Heart left ventricle (tissue), 16 donors: ENCODE measurements at places on chromosomes 12 and 14. TPM values are rescaled to one million over a fixed set of nuclear protein-coding genes. Genes with fewer than 3 reads are reported as not detected.

- no peak for DNase-seq
- no peaks in the 10 kb centered on the region for H3K27me3 ChIP-seq
- H3K4me1 ChIP-seq: peaks cover 15% of the 10 kb centered on the region
- no peak overlapping the region for H3K27ac ChIP-seq
- no peak overlapping the region for H3K4me3 ChIP-seq
These were observed 4.0 kb upstream of the BTBD6 start for GRCh38 chr14:105244334-105244733.

CCDC88C gene
- total RNA-seq: 15.6 TPM

CABP1 gene
- 6.4 TPM for total RNA-seq

CCDC177 gene
- total RNA-seq: not detected
